ENCODE measurements at places on chromosomes 5 and 9.
A peak's percentile ranks its signal among the peaks of the same experiment; 100 is the strongest.

GRCh38 chr5:26700759-26701384, 337.5 kb downstream of the CDH9 start:
- DNase-seq = no peak

DNA sequence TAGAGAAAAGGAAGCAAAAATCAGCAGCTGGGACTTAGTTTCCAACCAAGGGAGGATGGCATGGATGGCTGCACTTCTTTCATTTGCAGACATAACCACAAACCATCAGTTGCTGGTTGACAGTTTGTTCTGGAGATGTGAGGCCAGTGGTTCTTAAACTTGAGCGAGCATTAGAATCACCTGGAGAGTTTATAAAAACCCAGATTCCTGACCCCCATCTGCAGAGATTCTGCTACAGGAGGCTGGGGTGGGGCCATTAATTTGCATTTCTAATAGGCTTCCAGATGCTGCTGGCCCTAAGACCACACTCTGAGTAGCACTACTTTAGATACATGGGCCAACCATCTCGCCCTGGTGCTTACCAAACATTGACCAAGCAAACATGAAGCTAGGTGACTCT, 60.8 kb downstream of the MARCHF3 start:
- no peak for DNase-seq

DNA sequence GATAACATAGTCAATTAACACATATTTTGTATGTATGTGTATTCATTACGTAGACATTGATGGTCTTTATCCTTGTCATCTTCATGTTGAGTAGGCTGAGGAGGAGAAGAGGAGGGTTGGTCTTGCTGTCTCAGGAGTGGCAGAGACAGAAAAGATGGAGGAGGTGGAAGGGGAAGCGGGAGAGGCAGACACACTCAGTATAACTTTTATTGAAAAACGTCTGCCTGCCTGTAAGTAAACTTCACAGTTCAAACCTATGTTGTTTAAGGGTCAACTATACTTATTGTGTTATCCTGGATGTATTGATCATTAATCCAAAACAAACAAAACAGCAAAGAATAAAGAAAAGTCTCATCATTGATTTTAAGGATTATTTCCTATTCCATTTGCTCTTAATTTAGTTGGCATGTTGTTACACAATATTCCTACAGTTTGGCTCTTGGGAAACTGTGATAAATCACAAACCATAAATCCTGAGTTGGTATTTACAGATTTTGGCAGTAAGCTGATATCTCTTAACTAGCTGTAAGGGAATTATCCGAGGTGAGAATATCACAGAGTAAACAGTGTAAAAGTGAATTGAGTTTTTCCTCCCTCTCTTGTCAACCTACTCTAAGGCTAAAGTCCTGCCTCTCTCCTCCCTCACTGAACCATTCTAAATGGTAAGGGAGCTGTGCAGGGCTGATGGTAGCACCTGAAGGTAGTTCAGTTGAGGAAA, 487.2 kb downstream of the SPATA31D1 start:
- no peak for DNase-seq

GRCh38 chr9:34405719-34406118, 29.0 kb upstream of the MYORG start:
- no peak for DNase-seq

- no peak for DNase-seq
Measured at GRCh38 chr5:128216860-128217531, 133.4 kb downstream of the SLC12A2 start.

GRCh38 chr9:14868418-14868771, 41.8 kb downstream of the FREM1 start:
- DNase-seq = no peak

GRCh38 chr5:42887575-42887974, 75.9 kb upstream of the SELENOP start:
- DNase-seq = no peak

- DNase-seq = no peak
Measured at GRCh38 chr5:169531631-169532030, 51.9 kb upstream of the SPDL1 start.

GRCh38 chr9:108339251-108339650, 516.5 kb downstream of the ACTL7B start:
- DNase-seq = no peak

GRCh38 chr5:62589504-62589903, 10.9 kb downstream of the LRRC70 start:
- no peak for DNase-seq

- no peak for DNase-seq
Measured at GRCh38 chr5:122316656-122317055, 4.6 kb downstream of the SNCAIP start.

GRCh38 chr5:31982621-31983020, 191.5 kb downstream of the GOLPH3 start:
- no peak for DNase-seq

DNA sequence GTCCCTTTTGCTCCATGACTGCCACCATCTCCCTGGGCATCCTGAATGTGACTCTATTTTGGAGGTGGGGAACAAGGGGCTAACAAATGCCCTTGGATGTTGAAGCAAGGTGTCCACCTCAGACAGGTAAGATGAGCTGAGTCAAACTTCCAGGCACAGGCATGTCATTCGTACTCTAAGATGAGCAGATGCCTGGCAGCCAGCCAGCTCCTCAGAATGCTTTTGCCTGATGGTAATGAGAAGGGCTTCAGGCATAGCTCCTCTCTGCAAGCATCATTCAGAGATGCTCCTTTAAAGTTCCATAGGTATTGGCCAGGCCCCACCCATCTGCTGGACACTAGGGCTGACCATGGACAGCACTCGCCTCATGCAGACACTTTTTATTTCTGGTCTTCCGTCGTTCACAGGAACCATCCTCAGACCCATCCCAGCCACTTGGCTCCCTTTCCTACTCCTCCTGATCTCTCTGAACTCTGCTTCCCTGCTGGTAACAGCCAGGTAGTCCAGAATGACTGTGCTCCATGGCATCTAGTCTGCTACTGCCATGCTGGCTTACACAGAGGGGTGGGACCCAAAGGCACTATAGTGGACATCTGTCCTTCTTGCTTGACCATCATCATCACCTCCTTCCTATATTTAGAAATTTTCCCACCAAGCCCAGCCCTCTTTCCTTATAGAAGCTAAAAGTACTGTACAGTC, 118.8 kb downstream of the GLIS3 start:
- no peak for DNase-seq

DNA sequence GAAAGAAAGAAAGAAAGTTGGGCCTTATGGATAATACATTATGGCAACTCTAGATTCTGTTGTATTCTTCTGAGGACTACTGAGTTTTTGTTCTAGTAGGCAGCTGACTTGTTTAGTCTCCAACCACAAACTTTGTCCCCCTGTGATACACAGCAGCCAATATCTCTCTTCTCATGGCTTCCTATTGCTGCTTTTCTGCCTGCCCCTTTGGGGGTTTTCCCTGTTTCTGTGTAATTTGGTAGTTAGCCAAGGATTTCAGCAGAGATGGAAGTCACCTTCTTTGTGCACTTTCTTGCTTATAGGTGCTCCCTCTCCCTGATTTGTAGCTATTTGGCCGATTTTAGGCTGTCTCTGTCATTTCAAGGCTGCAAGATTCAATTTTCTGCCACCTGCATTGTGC, 109.6 kb downstream of the FGF1 start:
- DNase-seq = no peak

GRCh38 chr5:15946026-15946425, 233.6 kb downstream of the MARCHF11 start:
- no peak for DNase-seq

- DNase-seq = peak; percentile 97
Measured at GRCh38 chr9:37465249-37466036, at the start of gene ZBTB5. Gene ZBTB5, minus strand, starts transcription at chr9:37465450. Its CDS starts 22,899 bp downstream, at chr9:37442551.

DNA sequence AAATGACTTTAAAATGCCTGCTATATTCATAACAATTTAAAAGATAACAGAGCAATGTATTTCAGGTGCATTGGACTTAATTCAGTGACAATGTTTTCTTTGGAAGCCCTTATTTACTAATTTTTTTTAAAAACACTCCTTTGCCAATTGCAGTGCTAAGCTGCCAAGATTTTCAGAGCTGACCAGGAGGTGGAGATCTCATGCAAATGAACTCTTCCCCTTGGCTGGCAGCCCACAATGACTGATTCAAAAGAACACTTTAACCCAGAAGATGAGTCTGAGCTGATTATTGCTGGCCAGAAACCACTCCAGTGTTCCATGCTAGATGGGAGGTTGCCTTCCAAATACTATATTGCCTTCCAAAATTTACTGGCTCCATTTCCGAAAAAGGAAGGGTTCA, 128.3 kb upstream of the CCNH start:
- DNase-seq = no peak

DNA sequence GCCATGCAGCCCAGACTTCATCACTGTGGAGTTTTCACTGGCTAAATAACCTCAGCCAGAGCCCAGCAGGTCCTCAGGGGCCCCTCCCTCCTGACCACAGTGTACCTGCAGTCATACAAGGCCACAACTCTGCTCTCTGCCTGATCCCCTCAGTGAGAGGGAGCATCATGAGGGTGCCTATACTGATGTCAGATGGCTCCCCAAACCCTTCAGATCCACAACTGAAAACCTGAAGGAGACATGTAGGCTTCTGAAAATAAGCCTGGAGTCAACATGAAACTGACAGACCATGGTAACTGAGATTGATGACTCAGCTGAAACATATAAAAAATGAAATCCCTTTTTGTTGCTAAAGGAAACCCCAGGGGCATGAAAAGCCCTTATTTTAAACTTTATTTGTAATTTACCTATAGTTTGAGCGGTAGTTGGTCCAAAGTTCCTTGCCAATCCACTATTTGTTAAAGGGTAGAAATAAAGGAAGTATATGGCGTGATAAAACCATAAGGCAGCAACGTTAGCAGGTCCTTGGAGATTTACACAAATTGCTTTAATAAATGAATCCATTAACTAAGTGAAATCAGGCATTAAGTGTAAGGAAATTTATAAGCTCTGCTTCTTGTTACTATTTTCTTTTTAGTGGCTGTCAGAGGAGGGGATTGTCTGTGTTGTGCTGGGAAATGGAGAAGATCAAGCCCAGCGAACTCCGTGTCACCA, 68.3 kb downstream of the FGF1 start:
- no peak for DNase-seq

- no peak for DNase-seq
Measured at GRCh38 chr9:113788616-113789330, 87.3 kb upstream of the ZNF618 start.

DNA sequence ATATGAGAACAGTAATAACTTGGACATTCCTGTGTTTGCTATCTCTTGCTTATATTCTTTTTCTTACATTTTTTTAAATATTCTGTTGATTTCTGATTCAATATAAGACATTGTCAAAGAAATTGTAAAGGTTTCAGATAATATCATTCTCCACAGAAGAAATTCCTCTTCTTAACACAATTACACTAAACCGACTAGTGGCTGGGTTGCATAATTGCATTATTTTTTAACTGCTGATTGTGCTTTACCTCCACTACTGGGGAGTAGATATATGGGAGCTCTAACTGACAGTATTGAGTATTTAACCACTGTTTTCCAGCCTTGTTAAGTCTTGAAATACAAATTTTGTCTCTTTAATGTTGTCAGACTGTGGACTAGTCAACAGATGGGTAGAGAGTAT, 723.8 kb upstream of the EDIL3 start:
- no peak for DNase-seq

- DNase-seq = no peak
Measured at GRCh38 chr5:56725711-56726411, 89.5 kb upstream of the MAP3K1 start.

- no peak for DNase-seq
Measured at GRCh38 chr9:120941046-120941770, 14.6 kb upstream of the TRAF1 start.

GRCh38 chr9:2420543-2420942, 201.0 kb upstream of the VLDLR start:
- no peak for DNase-seq

- no peak for DNase-seq
Measured at GRCh38 chr5:143534761-143535154, 131.3 kb upstream of the NR3C1 start.

DNA sequence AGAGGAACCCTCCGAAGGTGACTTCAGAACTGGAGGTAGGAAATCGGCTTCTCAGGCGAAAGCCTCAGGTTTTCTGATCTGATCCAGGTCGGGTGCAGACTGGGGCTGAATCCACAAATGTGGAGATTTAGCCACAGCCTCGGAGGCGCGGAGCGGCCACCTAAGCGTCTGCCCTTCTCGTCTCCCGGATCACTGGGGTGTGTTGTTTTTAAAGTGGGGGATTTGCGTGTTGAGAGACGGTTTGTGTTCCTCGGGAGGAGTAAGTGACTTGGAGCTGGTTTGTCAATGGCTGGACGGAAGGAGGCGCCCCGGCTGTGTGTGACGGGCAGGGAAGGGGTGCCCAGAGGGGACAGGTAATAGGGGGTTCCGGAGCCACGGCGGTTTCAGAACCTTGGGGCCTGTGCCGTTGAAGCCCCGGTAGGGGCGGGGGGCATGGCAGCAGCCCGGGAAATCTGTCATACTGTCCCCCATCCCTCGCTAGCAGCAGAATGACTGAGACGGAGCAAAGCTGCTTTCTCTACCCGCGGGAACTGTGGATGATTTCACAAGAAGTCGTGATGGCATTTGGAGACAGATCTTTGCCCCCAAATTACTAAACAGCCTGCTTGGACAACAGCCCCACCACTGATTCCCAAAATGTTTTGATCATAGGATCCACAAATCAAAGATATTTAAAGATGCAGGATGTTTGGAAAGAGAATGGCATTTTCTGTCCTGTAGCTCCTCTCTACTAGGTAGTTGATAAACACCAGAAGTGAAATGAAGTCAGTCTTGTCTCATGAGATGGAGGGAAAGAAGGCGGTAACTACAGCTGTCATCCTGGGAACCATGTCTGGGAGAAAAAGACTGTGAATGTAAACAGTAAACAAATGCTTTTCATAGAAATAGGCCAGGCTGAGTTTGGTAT, 216.5 kb downstream of the PDZD2 start:
- DNase-seq = no peak

- DNase-seq = no peak
Measured at GRCh38 chr5:125189531-125189941, 443.1 kb upstream of the ZNF608 start.

GRCh38 chr5:150026682-150027172, 26.2 kb downstream of the HMGXB3 start:
- no peak for DNase-seq

DNA sequence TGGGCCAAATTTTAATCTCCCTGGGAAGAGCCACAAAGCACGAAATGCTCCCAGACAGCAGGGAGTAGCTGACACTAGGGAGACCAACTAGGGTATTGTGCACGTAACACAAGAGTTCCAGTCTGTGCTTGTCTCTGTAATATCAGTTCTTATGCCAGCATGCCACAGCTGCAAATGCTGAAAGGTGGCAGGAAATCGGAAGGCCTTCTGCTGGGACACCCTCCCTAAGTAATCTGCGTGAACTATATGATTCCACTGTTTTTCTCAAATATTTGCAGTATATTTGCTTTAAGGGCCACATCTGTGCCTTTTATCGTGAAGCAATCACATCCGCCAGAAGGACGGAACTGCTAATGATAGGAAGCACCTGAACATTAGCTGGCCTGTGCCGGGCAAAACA, 12.6 kb downstream of the VLDLR start:
- no peak for DNase-seq

- DNase-seq = no peak
Measured at GRCh38 chr5:122181863-122182262, 52.5 kb downstream of the ZNF474 start.

- no peak for DNase-seq
Measured at GRCh38 chr5:140312067-140312790, 9.3 kb upstream of the PFDN1 start.

GRCh38 chr9:33992632-33993031, 56.1 kb downstream of the UBAP2 start:
- no peak for DNase-seq

- no peak for DNase-seq
Measured at GRCh38 chr5:75363726-75364495, 26.9 kb downstream of the HMGCR start.

GRCh38 chr9:71079451-71079850, 42.0 kb downstream of the TRPM3 start:
- no peak for DNase-seq

All from type B pancreatic cell (in vitro differentiated cells).